ENCODE measurements at places on chromosomes 2 and 18.

DNA sequence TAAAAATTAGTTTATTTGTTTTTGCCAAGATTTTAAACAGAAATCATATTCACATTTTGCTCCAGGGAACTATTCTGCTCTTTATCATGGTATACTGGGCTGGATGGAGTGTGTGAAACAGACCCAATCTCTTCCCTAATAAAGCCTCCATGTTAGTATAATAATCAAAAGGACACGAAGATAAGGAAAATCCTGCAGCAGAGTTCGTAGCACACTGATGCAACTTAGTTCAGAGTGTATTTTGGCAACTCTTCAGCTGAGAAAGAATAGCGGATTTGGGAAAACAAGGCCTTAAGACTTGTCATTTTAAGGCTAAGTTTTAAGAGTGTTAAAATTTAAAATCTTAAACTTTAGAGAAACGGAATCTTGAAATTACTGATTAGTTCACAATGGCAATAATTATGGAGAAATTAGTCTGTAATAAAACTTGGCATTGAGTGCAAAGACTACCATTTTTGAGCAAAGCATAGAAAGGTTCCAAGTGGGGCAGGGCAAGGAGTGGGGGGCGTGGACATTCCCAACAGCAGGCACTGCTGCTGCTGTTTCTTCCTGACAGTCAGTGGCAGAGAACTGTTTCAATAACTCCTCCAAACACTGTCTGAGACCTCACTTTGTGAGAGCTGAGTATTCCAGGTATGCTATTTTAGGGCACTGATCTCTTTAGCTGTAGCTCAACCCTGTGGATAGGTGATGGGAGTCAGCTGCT lies 225.0 kb downstream of the HRH4 start:
- DNase-seq, result no peak

- no peak for DNase-seq
Observed at GRCh38 chr2:3277748-3278520, 99.7 kb downstream of the EIPR1 start.

- DNase-seq, result no peak
Observed at GRCh38 chr2:241378816-241379215, 22.7 kb downstream of the FARP2 start.

- no peak for DNase-seq
Observed at GRCh38 chr2:908568-908967, 42.1 kb upstream of the SNTG2 start.

- DNase-seq, result no peak
Observed at GRCh38 chr2:9807555-9808305, 35.5 kb upstream of the TAF1B start.

DNA sequence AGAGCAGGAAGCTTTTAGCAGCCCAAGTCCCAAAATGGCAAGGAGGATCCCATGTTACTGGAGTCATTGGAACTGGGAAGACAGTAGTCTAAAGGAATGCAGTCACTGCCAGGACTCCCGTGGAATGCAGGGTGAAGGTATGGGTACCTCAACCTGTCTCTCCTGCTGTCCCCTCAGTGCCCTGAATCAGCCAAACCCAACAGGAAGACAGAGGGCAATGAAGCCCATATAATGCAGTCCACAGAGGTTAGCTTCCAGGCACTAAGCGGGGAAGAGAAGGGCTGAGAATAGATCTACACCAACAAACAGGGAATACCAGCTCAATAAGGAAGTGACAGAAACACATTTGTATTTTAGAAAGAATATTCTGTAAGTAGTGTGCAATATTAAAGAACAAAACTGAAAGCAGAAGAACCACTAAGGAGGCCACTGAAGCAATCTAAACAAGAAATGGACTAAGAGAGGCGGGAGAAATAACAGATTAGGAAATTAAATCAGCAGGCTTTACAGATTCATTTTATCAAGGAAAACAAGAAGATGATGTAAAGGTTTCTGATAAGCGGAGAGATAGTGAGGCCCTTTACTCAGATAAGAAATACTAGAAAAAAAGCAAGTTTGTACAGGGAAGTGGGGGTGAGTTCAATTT lies 8.3 kb downstream of the NEMP2 start:
- no peak for DNase-seq

- no peak for DNase-seq
Observed at GRCh38 chr2:129827311-129828090, 152.0 kb upstream of the RAB6C start.

DNA sequence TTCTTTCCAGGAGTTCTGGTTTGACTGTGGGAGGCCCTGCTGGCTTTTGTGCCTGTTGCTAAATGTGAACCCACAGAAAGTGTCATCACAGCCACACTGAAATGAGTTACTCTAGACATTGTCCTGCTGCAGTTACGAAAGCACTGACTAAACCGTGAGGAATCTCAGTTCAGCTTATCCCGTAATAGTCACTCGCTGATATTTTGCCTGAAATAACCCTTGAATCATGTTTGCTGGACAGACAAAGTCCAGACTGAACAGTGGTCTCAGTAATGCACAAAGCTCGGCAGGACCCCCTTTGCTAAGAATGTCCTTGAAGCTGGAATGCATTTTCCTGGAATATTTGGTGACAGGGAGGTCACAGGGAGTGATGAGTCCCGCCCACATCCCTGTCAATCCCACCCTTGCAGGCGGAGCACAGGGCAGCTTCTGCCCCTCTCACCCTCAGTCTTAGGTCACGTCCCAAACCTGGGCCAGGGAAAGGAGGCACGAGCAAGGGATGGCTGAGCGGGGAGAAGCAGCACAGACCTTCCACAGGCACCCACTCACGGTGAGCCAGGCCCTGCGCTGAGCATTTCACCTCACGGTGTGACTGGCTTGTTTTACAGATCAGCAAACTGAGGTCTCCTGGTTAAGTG lies 53.4 kb downstream of the ADI1 start:
- DNase-seq, result no peak

DNA sequence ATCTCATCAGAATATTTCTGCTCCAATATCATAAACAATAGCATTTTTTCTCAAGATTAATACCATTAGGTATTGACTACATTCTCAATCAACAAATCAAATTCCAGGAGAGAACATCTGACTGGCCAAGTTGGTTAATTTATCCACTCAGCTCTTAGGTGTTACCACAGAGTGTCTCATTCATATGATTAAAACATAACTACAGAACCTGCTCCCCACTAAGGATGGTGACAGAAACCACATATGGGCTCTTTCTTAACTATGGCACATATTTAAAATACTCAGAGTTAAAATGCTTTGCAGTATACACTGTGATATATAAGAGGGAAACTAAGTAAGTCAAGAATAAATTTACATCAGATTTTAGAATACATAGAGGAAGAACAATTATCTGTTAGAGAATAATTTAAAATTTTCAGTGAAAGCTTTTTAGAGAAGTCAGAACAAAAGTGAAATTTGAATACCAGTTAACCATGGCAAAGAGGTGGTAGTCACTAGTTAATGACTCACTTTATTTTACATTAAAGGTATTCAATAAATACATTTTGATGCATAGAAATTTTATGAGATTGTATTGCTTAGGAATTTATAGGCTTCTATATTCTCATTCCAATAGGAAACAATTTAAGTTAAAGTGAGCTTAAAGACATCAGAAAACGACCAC lies 1120.8 kb upstream of the TMEFF2 start:
- no peak for DNase-seq

GRCh38 chr18:44592639-44593038 lies 88.0 kb upstream of the SETBP1 start:
- DNase-seq, result no peak
